ENCODE measurements at places on chromosomes 1 and 21. TPM values are rescaled to one million over a fixed set of nuclear protein-coding genes. Genes with fewer than 3 reads are reported as not detected.

- DNase-seq = no peak
Measured at GRCh38 chr1:230061801-230062200, 5.2 kb upstream of the GALNT2 start.

DNA sequence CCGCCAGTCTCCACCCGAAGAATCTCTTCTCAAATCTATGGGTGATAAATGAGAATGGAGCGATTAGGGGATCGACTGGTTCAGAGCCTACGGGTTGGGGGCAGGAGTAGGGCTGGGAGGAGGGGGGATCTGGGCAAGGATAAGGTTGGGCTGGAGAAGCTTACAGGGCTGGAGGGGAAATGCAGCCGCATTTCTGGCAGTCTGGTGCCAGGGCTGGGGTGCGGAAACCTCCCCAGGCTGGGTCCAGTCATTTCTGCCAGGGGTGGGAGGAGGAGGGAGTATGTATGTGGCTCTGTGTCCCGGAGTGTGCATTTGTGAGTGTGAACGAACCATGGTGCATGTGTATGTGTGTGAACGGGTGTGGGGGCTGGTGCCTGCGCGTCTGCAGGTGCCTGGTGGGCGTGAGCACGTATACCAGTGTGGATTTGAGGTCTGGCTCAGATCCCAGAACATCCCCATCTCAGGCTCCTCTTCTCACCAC lies 10.2 kb downstream of the C1orf216 start:
- DNase-seq = no peak

DNA sequence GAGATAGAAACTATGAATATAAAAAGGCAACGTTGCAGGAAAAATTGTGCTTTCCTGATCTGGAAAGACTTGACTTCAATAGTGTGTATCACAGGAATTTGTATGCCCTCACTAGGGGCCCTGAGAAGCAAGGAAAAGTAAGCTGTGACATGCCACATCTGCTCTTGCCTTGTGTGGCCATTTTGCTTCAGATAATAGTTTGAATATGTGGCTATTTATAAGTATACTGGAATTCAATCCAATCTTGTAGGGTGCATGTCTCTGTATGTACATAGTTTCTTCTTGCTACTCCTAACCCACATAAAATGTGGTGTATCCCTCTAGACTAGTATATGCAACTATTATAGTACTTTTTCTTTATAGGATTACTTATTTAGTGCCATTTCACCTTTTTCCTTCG lies 31.1 kb upstream of the SCYL3 start:
- no peak for DNase-seq

DNA sequence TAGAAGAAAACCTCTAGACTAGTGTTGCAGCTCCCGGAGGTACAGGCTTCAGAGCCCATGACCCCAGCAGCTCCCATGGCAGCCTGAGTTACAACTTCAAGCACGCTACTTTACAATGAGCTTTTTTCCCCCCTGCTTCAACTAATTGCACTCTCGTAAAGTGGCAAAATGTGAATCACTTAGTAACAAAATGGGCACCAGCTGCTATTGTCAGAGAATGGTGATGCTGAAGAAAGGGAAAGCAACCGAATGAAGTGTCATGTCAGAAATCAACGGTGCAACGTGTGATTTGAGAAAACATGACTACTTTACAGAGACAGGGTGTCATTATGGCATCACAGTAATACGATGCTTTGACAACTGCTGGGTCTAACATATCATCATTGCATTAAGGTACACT lies 40.5 kb downstream of the ESRRG start:
- DNase-seq = no peak

GRCh38 chr1:21189906-21190500 lies 13.3 kb upstream of the EIF4G3 start:
- DNase-seq = no peak

DNA sequence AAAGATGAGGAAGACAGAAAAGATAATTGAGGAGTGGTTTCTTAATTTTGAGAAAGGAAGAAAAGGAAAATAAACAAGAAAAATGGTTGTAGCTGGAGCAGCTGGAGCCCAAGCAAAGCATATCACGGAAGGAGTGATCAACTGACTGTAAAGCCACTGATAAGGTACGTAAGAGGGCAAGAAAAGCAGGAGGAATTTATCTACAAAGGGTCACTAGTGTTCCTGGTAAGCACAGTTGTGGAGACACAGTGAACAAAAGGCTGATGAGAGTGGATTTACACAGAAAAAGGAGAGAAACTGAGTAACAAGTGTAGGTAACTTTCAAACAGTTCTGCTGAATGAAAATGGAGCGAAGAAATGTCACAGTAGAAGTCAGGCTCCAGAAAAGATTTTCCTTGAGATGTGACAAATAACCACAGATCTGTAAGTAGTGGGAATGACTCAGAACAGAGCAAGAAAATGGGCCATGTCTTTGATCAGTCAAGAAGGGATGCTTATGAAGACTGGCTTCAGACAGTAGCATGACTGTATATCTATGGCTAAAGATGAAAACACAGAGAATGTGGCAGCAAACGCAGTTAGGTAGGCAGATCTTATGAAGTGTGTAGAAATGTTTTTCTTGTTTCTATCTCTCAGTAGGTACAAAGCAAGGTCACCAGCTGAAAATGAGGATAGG lies 45.6 kb upstream of the RBM34 start:
- no peak for DNase-seq

DNA sequence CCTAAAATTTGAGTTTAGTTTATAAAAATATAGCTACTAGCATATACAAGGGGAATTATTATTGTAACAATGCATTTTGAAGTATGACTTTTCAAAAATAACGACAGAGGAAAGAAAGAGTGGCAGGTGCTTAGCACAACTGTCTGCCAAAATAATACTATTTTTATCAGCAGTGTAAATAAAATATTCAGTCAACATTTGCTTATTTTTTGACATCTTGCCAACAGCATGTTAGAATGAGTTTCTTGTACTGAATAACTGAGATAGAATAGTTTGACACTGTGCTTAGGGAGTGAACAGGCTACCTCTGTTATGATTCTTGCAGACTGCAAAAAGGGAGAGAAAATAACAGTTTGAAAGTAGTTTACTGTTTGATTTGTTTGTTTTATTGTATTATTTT lies 909.8 kb downstream of the BRINP3 start:
- DNase-seq = no peak

DNA sequence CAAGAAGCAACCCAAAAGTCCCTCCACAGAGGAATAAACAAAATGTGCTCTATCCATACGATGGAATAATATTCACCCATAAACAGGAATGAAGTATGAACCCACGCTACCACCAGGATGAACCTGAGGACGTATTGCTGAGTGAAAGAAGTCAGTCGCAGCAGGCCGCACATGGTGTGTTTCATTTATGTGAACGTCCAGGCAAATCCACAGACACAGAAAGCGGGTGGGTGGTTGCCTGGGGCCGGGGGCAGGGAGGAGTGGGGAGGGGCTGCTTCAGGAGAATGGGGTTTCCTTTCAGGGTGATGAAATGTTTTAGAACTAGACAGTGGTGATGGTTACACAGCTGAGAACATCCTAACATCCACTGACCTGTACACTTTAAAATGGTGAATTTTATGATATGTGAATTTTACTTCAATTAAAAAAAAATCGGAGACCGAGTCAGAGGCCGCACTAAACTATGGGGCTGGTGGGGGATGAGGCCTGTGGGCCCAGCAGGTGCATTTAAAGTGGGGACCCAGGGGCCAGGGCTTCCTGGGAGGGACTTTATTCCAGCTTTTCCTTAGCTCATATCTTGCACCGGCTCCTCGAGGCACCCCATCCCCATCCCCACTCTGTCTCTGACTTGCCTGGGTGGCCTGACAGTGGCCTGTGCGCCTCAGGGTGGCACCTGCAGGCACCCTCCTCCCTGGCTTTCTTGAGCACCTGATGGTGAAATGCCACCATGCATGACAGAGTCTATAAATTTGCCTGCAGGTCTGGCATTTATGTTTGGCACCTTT lies 392.6 kb upstream of the VAMP3 start:
- DNase-seq = peak; percentile 57

DNA sequence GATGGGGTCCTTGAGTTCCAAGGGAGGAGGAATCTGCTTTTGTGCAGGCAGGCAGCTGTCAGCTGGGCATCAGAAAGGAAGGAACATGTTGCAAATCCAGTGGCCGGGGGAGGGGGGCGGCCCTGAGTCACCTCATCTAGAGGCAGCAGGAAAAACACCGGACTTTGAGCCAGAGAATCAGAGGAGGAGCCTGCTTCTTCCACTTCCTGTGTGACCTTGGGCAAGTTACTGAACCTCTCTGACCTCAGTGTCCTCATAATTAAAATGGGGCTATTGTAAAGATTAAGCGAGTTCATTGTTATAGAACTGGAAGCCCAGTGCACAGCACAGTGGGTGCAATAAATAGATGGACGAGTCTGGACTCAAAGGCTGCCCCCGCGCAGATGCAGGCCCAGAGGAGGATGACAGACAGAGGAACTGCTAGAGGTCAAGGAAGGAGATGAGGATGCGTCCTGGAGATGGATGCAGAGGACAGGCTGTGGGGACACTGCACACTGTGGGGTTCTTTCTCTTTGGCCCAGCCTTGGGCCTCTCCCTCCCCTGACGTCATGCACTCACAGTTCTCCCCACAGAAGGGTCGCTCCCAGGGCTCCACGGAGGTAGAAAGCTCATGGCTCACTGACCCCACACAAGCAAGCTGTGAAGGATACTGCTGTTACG lies 714.3 kb downstream of the MATN1 start:
- DNase-seq = no peak

DNA sequence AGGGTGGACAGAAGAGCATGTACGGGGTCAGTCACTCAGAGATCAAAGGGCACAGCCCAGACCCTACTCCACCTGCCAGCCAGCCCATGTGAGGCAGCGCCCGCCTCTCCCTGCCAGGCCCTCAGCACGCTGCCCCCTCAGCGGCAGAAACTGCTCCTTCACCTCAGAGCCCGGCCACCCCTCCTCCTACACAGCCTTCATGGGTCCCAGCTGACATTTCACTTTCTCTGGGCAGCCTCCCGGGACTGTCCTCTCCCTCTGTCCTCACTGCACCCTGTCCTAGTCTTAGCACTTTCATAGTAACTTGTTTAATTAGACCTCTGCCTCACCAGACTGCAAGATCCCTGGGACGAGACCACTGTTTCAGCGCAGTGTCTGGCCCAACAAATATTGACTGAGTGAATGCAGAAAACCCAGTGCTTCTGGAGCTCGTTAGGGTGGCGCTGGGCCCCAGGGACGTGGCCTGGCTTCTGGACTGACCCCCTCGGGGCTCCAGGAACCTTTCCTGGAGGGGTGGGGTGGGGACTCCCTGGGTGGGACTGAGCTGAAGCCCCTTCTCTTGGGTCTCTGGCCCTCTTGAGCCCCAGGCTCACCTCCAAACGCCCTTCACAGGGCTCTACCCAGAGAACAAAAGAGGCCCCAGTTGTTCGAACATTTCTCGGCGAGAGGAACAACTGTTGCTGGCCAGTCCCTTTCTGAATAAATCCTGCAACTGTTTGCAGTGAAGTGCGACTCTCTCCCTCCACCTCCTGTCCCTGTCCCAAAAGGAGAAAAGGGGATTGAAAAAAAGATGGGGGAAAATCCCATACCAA lies 114.9 kb downstream of the CASZ1 start:
- DNase-seq = no peak

GRCh38 chr1:117537291-117537920 lies 68.4 kb upstream of the TENT5C start:
- peak; percentile 22 for DNase-seq

DNA sequence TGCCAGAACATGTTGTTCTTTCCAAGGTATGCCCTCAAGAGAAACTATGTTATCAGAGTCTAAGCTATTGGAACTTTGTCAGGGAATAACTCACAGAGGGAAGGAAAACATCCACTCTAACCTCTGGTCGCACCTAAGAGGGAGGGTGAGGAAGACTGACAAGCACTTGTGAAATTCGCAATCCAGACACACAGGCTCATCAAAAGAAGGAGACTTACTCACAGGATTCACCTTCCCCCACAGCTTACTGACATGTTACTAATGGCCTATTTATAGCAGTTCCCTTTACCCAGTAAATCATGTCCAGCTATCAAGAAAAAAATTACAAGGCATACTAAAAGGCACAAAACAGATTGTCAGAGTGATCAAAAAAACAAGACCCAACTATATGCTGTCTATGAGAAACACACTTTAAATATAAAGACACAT lies 36.9 kb downstream of the WDR64 start:
- no peak for DNase-seq

DNA sequence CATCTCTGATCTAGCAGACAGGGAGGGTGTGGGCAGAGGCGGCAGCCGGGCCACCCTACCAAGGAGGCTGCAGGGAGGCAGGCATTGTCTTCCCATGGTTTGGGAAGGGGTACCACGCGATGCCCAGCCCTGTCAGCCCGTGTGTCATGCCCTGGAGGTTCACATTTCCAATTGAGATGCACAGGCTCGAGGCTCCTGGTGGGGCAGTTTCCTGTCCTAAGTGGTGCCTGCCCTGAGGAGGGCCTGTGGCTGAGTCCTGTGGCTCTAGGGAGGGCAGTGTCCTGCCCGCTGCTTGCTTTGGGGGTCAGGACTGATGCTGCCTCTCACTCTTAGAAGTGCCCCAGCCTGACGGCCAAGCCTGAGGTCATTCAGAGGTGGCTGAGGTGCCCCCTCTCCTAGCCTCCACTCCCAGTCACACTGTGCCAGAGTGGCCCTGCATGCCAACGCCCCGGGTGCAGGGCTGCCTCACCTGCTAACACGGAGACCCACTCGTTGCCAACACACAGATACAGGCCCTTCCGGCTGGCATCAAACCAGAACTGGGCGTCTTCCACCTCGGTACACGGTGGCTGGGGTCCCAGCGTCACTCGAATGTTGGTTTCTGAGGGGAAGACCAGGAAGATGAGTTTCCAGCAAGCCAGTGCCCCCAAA lies 11.9 kb downstream of the KRTAP10-1 start:
- DNase-seq = peak; percentile 74

GRCh38 chr1:234938924-234939323 lies 189.7 kb downstream of the TOMM20 start:
- no peak for DNase-seq

DNA sequence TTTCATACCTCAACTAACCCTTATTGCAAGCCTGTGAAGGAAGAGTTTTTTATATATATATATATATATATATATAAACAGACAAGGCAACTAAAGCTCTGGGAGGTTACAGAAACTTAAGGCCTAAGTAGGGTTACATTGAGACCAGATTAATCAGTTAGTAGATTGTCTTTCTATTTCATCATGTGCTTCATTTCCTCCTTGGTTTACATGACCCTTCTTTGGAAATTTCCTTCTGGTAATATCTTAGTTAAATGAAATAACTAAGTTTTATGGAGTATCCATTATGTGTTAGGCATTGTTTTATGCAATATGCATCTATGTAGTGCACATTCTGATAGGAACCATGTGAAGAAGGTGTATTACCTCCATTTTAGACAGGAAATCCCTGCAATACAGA lies 112.7 kb downstream of the FGGY start:
- DNase-seq = no peak

PLOD1 gene
- total RNA-seq = 58.8 TPM

TRNP1 gene
- total RNA-seq = 38.3 TPM

KRTAP21-1 gene
- not detected for total RNA-seq

FMO1 gene
- 16.5 TPM for total RNA-seq

ASCL5 gene
- not detected for total RNA-seq

TMOD4 gene
- 0.66 TPM for total RNA-seq

ACTL8 gene
- total RNA-seq = not detected

SELENBP1 gene
- 50.0 TPM for total RNA-seq
